Lower leg skin (tissue), 4 donors: ENCODE measurements at places on chromosomes 16 and 17. TPM values are rescaled to one million over a fixed set of nuclear protein-coding genes. Genes with fewer than 3 reads are reported as not detected.

DNA sequence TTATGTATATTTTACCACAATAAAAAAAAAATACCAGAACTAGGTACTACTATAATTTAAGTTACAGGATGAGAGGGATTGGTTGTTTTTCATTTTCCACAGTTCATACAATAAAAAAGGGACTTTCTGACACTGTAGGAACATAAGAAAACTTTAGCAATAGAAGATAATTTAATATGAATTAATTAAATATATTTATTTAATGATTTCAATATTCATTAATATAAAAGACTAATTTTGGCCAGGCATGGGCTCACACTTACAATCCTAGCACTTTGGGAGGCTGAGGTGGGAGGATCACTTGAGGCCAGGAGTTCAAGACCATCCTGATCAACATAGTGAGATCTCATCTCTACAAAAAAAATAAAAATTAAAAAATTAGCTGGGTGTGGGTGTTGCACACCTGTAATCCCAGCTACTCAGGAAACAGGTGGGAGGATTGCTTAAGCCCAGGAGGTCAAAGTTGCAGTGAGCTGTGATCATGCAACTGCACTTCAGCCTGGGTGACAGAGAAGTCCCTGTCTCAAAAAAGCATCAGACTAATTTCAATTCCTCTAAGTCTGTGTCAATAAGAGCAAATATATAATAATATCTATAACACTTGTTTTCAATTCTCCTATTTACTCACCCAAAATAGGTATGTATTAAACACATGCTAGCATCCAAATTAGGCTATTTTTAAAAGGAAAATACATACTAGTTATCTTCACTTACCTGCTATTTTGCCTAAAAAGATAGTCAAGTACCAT lies 79.6 kb downstream of the BRIP1 start:
- DNase-seq, result no peak

The PRRT2 gene
- total RNA-seq, result 3.6 TPM

The CD300LB gene
- not detected for total RNA-seq

- DNase-seq, result no peak
Measured at GRCh38 chr17:81932333-81932983, 4.6 kb downstream of the PYCR1 start.

DNA sequence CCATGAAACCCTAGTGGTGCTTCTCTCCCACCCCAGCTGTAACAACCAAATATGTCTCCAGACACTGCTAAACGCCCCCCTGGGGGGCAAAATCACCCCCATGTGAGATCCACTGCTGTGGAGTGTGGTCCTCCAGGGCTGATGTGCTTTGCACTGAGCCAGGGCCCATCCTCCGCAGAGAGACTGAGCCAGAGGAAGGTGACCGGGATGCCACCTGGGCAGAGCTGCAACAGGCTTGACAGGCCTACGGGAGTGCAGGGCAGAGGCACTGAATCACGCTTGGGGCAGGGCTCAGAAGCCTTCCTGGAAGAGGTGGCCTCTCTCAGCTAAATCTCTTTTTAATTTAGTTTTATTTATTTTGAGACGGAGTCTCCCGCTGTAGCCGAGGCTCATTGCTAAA lies 4.4 kb downstream of the GJD3 start:
- DNase-seq, result no peak

The ATP5PD gene
- total RNA-seq, result 298 TPM

The SCGB1C2 gene
- total RNA-seq, result not detected

- no peak for DNase-seq
Measured at GRCh38 chr17:72267601-72268000, 146.8 kb downstream of the SOX9 start.

DNA sequence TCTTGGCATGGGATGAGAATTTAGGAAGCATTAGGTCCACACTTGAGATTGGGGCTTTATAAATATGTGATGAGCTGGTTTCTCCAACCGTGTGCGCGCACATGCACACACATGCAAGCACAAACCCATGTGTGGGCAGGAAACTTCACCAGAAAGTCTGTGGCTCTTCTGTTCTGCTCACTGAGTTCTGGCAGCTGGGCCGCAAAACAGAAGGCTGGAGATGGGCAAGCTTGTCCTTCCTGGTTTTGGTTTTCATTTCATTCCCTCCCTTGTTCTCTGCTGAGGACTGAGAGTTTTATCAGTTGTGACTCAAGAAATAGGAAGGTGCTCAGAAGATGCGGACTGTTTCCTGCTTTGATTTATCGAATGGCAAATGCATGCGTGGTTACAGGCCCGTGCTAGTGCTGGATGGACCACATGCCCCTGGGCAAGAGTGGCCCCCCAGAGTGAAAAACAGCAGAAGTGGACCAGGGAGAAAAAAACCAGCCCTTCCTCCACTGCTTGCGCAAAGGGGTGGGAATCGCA lies 14.1 kb downstream of the MAP3K14 start:
- no peak for DNase-seq

GRCh38 chr16:49598383-49599170 lies 225.0 kb downstream of the C16orf78 start:
- DNase-seq, result no peak

The ITGAX gene
- total RNA-seq, result 3.3 TPM

- no peak for DNase-seq
Measured at GRCh38 chr16:66036184-66036583, 330.3 kb upstream of the CDH5 start.

- DNase-seq, result no peak
Measured at GRCh38 chr17:6471531-6472465, 27.5 kb downstream of the PIMREG start.

The MAPK7 gene
- total RNA-seq, result 95.7 TPM
